Upper lobe of right lung (tissue), 1 donor: ENCODE measurements at places on chromosomes 7 and 10. TPM values are rescaled to one million over a fixed set of nuclear protein-coding genes. Genes with fewer than 3 reads are reported as not detected.
A peak's percentile ranks its signal among the peaks of the same experiment; 100 is the strongest.

- H3K27me3 ChIP-seq: peaks cover 15% of the 10 kb centered on the region
- no peaks in the 10 kb centered on the region for H3K4me1 ChIP-seq
- no peak overlapping the region for H3K27ac ChIP-seq
- H3K36me3 ChIP-seq: no peaks in the 10 kb centered on the region
These were observed 39.2 kb upstream of the ENO4 start for GRCh38 chr10:116810120-116810500.

GRCh38 chr7:128903621-128904361 is 6.7 kb downstream of the KCP start:
- DNase-seq: peak; percentile 60
- H3K27me3 ChIP-seq: peaks cover 19% of the 10 kb centered on the region
- H3K27ac ChIP-seq: no peak overlapping the region
- H3K4me1 ChIP-seq: no peaks in the 10 kb centered on the region
- H3K36me3 ChIP-seq: no peaks in the 10 kb centered on the region

GRCh38 chr7:95632609-95633008 is 36.3 kb upstream of the PDK4 start:
- no peak overlapping the region for H3K4me3 ChIP-seq
- DNase-seq: no peak
- no peak overlapping the region for H3K27ac ChIP-seq

DNA sequence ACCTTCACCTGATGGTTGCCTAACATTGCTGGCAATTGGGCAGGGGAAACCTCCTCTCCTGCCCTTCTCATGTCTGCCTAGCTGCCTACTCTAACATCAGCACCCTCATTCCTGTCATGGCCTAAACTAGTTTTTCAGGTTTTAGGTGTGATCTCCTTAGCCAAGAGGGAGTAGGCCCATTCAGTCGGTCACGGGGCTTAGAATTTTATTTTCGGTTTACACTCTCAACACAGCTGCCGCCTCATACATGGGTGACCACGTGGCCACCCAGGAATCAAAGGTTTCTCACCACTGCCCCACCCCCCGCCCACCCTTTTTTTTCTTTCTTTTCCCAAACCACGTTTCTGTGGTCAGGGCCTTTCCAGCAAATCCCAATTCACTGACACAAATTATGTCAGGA is 97.2 kb downstream of the RALA start:
- H3K27me3 ChIP-seq: no peaks in the 10 kb centered on the region
- H3K4me1 ChIP-seq: no peaks in the 10 kb centered on the region
- H3K36me3 ChIP-seq: no peaks in the 10 kb centered on the region
- DNase-seq: no peak
- no peak overlapping the region for H3K4me3 ChIP-seq

DNA sequence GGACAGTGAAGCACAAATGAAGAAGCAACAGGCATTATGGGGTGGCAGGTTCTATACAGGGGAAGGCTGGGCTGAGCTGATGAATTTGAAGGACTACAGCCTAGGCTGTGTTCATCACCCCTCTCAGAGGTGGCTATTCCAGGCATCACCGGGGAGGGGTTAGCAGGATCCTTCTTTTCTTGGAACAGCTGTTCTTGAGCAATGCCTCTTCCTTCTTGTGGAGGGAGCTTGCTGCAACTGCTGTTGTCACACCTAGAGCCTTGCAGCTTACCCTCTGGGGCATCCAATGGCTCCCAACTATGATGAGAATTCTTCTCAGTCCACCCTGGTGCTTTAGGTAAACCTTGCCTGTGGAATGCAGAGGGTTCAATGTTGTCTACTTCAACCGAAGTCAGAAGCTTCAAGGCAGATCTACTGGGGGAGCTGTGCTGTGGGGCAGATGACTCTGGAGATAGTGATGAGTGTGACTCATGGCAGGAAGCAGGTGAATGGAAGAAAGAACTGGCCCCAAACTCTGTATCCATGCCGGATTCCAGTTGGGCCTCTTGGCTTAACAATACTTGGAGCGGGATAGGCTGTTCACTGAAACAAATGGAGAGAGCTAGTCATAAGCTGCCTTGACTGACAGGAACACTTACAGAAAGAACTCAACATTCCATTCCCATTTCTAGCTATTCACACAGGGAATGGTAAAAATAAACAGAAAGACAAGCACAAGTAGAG is 21.5 kb upstream of the PPP3CB start:
- no peak overlapping the region for H3K4me3 ChIP-seq
- no peak overlapping the region for H3K27ac ChIP-seq
- H3K36me3 ChIP-seq: peaks cover 72% of the 10 kb centered on the region

DNA sequence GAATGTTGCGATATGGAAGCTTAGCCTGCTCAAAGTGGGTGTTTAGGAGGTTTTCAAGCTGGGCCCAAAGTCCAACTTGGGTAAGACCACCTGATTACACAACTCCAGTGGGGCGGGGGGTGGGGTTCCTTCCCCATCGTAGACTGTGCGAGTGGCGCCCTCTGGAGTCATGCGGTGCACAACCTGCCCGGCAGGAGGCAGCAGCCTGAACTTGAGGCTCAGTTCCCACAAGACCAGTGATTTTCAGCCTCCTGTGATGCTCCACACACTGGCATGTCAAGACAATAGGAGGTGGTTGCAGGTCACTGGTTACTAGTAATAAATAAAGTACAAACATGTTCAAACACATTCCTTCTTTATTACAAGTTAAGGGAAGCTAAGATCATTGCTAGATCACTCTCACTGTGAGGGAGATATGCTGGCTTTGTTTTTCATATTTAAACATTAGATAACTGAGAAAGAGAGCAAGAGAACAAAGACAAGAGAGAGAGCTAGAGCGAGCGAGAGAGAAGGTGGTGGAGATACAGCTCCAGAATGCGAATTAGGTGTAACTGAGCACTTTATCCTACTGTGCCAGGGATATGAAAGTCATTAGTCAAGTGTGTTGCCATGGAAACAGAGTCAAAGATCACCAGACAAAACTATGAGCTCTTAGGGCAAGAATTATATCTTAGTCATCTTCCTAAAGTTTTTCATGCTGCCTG is 97.4 kb upstream of the BMPER start:
- no peak overlapping the region for H3K27ac ChIP-seq
- H3K27me3 ChIP-seq: no peaks in the 10 kb centered on the region
- H3K4me3 ChIP-seq: no peak overlapping the region
- DNase-seq: no peak

GRCh38 chr7:157281221-157281998 is 55.4 kb upstream of the DNAJB6 start:
- H3K27ac ChIP-seq: no peak overlapping the region
- H3K4me3 ChIP-seq: no peak overlapping the region
- DNase-seq: no peak
- no peaks in the 10 kb centered on the region for H3K36me3 ChIP-seq
- no peaks in the 10 kb centered on the region for H3K4me1 ChIP-seq

GRCh38 chr10:110803830-110804338 is 67.8 kb upstream of the PDCD4 start:
- H3K4me3 ChIP-seq: no peak overlapping the region
- DNase-seq: no peak
- peaks cover 22% of the 10 kb centered on the region for H3K4me1 ChIP-seq
- no peak overlapping the region for H3K27ac ChIP-seq
- no peaks in the 10 kb centered on the region for H3K36me3 ChIP-seq
- H3K27me3 ChIP-seq: no peaks in the 10 kb centered on the region

DNA sequence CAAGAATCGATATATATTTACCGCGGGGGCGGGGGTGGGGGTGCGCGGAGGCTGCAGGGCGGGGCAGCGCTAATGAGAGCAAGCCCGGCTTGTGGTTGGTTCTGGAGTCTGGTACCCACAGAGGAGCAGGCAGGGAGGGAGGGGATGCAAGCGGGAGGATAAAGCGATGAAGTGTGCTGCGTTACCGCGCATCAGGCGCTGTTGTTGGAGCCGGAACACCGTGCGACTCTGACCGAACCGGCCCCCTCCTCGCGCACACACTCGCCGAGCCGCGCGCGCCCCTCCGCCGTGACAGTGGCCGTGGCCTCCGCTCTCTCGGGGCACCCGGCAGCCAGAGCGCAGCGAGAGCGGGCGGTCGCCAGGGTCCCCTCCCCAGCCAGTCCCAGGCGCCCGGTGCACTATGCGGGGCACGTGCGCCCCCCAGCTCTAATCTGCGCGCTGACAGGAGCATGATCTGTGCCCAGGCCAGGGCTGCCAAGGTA is at the start of gene HECW1:
Gene HECW1 (plus strand): TSS at position 189 of the 482 bp plus-strand sequence. CDS start 131,259 bp downstream, outside the sequence.
- H3K4me1 ChIP-seq: peaks cover 13% of the 10 kb centered on the region
- peak within 1 kb of the TSS; percentile 38 for H3K4me3 ChIP-seq
- no peak within 1 kb of the TSS for H3K27ac ChIP-seq
- no peak for DNase-seq
- H3K27me3 ChIP-seq: peaks cover 82% of the 10 kb centered on the region
- no peaks in the 10 kb centered on the region for H3K36me3 ChIP-seq

- no peaks in the 10 kb centered on the region for H3K36me3 ChIP-seq
- no peak for DNase-seq
- no peaks in the 10 kb centered on the region for H3K4me1 ChIP-seq
- no peak overlapping the region for H3K4me3 ChIP-seq
These were observed 203.3 kb downstream of the BUB3 start for GRCh38 chr10:123357421-123357930.

DNA sequence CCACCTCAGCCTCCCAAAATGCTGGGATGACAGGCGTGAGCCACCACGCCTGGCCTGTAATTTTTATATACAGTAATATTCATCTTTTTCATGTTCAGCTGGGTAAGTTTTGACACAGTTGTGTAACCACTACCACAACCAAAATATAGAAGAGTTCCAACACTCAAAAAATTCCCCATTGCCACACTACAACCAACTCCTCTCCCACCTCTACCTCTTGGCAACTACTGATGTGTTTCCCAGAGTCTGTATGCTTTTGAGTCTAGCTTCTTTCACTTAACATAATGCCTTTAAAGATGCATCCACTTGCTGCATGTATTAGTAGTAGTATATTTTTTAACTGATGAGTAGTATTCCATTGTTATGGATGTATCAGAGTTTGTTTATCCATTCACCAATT is 90.7 kb downstream of the SRPK2 start:
- no peak for DNase-seq
- no peak overlapping the region for H3K27ac ChIP-seq
- H3K27me3 ChIP-seq: no peaks in the 10 kb centered on the region
- H3K4me3 ChIP-seq: no peak overlapping the region
- peaks cover 11% of the 10 kb centered on the region for H3K4me1 ChIP-seq

DNA sequence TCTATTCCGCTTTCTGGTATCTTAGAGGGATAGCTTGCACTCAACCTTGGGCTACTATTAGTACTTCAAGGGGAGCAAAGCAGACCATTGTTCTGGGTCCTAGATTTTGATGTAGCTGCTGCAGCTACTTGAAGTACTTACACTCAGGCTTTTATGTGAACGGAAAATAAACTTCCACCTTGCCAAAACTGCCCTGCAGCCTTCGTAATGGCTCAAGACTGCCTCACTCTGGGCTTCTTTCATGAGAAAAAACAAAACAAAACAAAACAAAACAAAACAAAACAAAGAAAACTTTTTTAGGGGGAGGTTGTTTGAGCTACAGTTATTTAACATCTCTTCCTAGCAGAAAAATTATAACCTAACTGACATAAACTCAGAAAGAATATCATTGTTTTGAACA is 19.4 kb upstream of the EPHB6 start:
- H3K4me1 ChIP-seq: no peaks in the 10 kb centered on the region
- no peaks in the 10 kb centered on the region for H3K36me3 ChIP-seq
- no peaks in the 10 kb centered on the region for H3K27me3 ChIP-seq
- no peak overlapping the region for H3K4me3 ChIP-seq
- no peak for DNase-seq

- no peak overlapping the region for H3K4me3 ChIP-seq
- H3K4me1 ChIP-seq: peaks cover 14% of the 10 kb centered on the region
- H3K36me3 ChIP-seq: no peaks in the 10 kb centered on the region
- no peak for DNase-seq
- H3K27ac ChIP-seq: no peak overlapping the region
These were observed 5.7 kb downstream of the ANLN start for GRCh38 chr7:36395171-36395894.

DNA sequence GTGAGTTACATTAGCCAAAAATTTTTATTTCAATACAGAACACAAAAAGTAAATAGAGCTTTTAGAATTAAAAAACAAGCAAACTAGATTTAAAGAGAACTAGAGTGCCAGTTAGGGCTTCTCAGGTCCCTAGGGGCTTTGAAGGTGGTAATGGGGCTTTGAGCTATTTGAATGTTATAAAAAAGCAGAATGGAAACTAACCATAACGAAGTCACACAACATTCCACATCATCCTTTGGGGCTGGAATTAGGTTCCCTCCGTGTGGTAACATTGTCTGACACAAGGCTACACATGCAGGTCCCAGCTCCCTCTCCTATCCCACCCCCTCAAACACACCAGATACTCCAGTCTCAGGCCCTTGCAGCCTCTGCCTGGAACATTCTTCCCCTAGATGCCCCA is 15.3 kb downstream of the JAZF1 start:
- H3K27ac ChIP-seq: no peak overlapping the region
- H3K27me3 ChIP-seq: no peaks in the 10 kb centered on the region
- no peak for DNase-seq
- peaks cover 4% of the 10 kb centered on the region for H3K4me1 ChIP-seq
- no peaks in the 10 kb centered on the region for H3K36me3 ChIP-seq
- no peak overlapping the region for H3K4me3 ChIP-seq

DNA sequence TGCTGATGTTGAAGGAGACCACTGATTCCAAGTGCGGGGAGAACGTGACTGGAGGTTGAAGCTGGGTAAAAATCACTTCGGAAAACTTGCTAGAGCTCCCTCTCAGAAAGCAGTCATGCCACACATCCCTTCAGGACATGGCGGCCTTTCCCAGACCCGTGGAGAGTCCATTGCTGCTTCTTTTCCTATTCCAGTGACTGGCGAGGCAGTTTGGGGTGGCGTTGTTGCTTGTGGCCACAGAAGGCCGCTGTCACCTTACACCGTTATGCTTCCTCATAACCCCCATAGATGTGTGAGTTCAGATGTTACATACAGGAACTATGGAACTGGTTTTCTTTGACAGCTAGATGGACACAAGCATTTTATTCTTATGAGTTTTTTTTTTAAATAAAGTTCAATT is 235.6 kb upstream of the POM121L12 start:
- H3K27me3 ChIP-seq: no peaks in the 10 kb centered on the region
- no peak overlapping the region for H3K27ac ChIP-seq
- no peak for DNase-seq
- no peaks in the 10 kb centered on the region for H3K4me1 ChIP-seq
- H3K36me3 ChIP-seq: no peaks in the 10 kb centered on the region

- H3K4me3 ChIP-seq: no peak overlapping the region
- H3K27ac ChIP-seq: no peak overlapping the region
- H3K36me3 ChIP-seq: peaks cover 51% of the 10 kb centered on the region
These were observed 16.4 kb downstream of the PCGF6 start for GRCh38 chr10:103334567-103334966.

GRCh38 chr7:158013085-158013668 is 574.4 kb downstream of the PTPRN2 start:
- H3K4me3 ChIP-seq: no peak overlapping the region
- no peak for DNase-seq

Gene GRID2IP
- 0.46 TPM for total RNA-seq

Gene CFAP58
- 0.14 TPM for total RNA-seq

Gene SPDYE5
- total RNA-seq: not detected

Gene ZSWIM8
- 117 TPM for total RNA-seq

Gene NUTM2B
- 0.96 TPM for total RNA-seq

Gene MARVELD1
- total RNA-seq: 43.8 TPM
